Neural progenitor cell (in vitro differentiated cells): ENCODE measurements at places on chromosomes 12 and 14. TPM values are rescaled to one million over a fixed set of nuclear protein-coding genes. Genes with fewer than 3 reads are reported as not detected.

DNA sequence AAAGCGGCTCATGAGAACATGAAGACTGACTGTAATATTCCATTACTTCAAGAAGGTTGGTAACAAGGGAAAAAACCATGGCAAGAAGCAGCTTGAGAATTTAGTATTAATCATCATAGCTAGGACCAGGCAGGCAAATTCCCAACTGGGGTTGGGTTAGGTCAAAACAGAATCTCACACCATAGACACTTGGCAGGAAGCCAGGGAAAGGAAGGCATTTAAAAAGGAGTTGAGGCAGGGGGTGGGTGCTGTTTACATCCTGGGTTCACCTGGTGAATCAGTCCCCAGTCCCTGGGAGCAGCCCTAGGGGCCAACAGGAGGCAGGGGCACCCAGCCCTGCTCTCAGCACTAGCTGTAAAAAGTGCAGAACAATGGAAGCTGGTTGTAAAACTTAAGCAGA lies 108.6 kb downstream of the EGLN3 start:
- DNase-seq: no peak

DNA sequence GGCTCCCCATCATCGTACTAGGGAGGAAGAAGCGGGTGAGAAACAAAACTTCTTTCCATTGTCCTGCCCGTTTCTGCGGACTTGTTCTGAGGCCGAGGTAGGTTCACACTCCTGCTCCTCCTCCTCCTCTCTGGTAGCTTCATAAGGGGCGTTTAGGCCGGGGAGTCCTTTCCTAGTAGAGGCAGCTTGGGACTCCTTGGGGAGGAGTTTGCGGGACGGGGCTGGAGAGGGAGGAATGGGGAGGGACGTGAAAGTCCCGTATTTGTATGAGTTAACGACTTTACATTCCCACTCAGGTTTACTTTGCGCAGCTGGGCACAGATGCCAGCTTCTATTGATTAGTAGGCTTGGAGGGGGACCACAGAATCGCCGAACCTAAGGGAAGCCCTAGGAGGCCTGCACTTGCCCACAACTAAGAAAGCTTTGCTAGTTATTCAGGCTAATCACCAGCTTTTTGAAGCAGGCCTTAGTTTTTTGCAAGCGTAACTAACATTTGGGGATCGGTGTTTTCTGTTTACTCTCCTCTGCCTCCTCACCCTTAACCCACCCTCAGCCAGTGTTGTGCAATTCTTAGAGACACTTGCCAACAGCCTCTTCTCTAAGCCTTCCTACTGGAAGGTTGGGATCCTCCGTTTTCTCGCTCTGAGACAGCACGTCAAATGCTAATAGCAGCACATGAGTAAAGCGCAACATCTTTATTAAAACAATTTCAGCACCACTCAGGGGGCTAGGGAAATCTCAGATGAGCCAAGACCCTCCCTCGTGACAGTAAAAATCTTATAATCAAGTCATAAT lies 499 bp downstream of the RNASE4 start:
- peak; percentile 29 for DNase-seq

DNA sequence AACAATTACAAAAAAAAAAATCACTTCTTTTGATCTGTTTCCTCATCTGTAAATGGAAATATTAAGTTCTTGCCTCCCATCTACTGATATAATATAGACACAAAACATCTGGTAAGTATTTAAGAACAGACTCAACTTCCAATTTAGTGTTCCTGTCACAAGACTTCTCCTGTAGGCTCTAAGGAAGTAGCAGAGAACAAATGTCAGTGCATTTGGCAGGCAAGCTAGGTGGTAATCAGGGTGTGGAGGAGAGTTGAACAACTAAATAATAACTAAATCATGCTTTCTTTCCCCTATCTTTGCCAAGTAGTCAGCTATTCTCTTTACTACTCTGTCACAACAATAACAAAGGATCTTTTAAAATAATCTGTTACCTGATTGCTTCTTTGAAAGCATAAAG lies 22.1 kb downstream of the BAZ1A start:
- DNase-seq: no peak

The TSPAN19 gene
- total RNA-seq: 4.3 and 5.0 TPM in 2 replicates

The MYH6 gene
- total RNA-seq: 0.03 TPM in 1 of 2 replicates, not detected in the other

The SLC15A5 gene
- not detected in 2 replicates for total RNA-seq

The PTPRB gene
- 0.06 TPM in 1 of 2 replicates, not detected in the other for total RNA-seq

The RNF212B gene
- total RNA-seq: 0.50 TPM in 1 of 2 replicates, not detected in the other
